ENCODE measurements at places on chromosomes 2 and 18.

DNA sequence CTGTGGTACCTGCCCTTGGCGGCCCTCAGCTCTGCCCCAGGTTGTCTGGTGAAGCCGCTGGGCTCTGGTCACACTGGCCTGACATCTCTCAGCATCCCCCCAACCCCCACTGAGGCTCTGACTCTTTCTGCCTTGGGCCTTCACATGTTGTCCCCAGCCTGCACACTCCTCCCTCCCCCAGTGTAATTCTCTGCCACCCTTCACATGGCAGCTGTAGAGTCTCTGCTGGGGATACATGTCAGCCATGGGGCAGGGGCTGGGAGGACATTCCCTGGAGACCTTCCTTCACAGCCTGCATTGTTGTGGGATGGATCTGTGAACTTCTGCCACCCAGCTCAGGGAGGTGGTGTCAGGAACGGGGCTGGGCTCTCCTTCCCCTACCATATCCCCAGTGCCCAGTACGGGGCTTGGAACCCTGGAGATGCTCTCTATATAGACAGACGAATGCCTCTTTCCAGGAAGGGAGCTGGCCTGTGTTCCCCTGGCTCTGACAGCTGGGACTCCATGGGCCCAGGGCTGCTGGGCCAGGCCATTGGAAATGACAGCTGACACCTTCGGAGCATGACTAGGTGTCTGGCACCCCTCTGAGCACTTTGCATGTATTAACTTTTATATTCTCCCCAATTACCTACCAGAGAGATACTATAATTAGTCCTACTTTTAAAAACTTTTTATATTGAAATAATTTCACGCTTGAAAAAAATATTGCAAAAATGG, 151.5 kb downstream of the INHBB start:
- no peaks in the 10 kb centered on the region for H3K36me3 ChIP-seq
- peaks cover 3% of the 10 kb centered on the region for H3K27me3 ChIP-seq
- DNase-seq, result peak; percentile 11
- H3K27ac ChIP-seq, result no peak overlapping the region
- no peak overlapping the region for H3K4me3 ChIP-seq
- peaks cover 4% of the 10 kb centered on the region for H3K4me1 ChIP-seq

GRCh38 chr18:2536493-2536892, 34.8 kb downstream of the METTL4 start:
- H3K4me3 ChIP-seq, result no peak overlapping the region
- H3K27me3 ChIP-seq, result no peaks in the 10 kb centered on the region
- H3K36me3 ChIP-seq, result peaks cover 6% of the 10 kb centered on the region

DNA sequence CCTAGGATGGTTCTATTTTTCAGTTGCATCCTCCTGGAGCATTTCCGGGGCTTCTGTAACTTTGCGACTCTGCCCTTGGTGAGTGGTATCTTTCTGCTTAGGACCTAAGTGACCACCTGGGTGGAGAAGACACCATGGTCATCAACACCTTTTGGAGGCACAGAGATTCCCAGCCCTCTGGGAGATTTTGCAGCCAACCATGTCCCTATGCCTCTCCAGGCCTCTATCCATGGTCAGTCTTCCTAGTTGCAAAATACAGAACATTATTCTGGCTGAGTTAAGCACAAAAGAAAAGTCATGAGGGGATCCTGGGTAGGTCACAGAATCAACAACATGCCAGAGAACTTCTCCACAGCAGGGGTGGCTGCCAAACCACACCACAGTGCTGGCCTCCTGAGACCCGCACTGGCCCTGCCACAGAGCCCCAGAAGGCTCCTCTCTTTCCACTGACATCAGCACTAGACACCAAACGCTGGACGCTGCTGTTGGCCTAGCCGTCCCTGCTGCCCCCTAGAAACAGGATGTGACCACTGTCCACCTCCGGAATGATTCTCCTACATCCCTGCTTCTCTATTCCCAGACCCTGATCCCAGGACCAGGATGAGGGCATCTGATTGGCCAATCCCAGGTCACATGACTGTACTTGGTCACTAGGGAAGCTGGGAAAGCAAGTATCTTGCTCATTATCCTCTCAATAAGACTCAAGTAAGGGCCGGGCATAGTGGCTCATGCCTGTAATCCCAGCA, 47.7 kb downstream of the SMAD7 start:
- DNase-seq, result no peak
- H3K27ac ChIP-seq, result no peak overlapping the region
- H3K4me3 ChIP-seq, result no peak overlapping the region

- H3K27ac ChIP-seq, result no peak overlapping the region
- H3K4me1 ChIP-seq, result no peaks in the 10 kb centered on the region
- no peak overlapping the region for H3K4me3 ChIP-seq
- no peaks in the 10 kb centered on the region for H3K36me3 ChIP-seq
These were observed 117.6 kb downstream of the MYO1B start for GRCh38 chr2:191362841-191363240.

- H3K36me3 ChIP-seq, result no peaks in the 10 kb centered on the region
- no peak overlapping the region for H3K27ac ChIP-seq
- H3K4me1 ChIP-seq, result peaks cover 1% of the 10 kb centered on the region
- no peaks in the 10 kb centered on the region for H3K27me3 ChIP-seq
These were observed 221.0 kb downstream of the SLC8A1 start for GRCh38 chr2:40230707-40231432.

DNA sequence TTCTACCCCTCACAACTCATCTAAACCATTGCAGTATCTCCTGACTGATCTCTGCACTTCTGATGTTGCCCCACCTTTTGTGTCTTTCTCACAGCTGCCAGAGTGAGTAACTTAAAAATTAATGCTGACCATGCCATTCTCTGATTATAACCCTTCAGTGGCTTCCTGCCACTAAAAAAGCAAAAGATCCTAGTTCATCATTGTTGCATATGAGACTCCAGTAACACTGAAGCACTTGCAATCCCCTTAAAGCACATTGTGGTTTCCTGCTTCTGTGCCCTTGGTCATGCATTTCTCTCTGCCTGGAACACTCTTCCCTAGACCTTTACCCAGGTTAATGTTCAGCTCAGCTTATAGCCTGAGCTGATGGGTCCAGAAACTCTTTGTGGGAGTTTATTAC, 95.1 kb upstream of the WDSUB1 start:
- H3K27me3 ChIP-seq, result no peaks in the 10 kb centered on the region
- H3K27ac ChIP-seq, result no peak overlapping the region
- H3K4me1 ChIP-seq, result no peaks in the 10 kb centered on the region

DNA sequence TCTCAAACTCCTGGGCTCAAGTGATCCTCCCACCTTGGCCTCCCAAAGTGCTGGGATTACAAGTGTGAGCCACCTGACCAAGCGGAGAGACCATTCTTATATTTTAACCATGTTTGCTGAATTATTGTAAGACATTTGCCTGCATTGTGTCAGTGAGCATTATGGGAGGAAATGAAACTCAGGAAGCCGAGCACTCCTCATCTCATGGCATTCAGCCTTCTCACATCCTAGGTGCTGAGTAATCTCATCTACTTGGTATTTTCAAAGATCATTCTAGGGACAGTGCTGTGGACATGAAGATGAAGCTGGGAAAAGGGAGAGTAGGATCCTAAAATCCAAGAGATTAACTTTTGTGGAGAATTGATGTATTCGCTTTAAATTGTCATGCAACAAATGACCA, 66.1 kb downstream of the NAPG start:
- no peak overlapping the region for H3K4me3 ChIP-seq
- H3K27me3 ChIP-seq, result no peaks in the 10 kb centered on the region
- no peak for DNase-seq
- no peaks in the 10 kb centered on the region for H3K4me1 ChIP-seq

GRCh38 chr2:160936044-160936806, 224.0 kb upstream of the TANK start:
- H3K4me3 ChIP-seq, result no peak overlapping the region
- H3K27me3 ChIP-seq, result peaks cover 2% of the 10 kb centered on the region
- no peak overlapping the region for H3K27ac ChIP-seq
- no peaks in the 10 kb centered on the region for H3K36me3 ChIP-seq
- peaks cover 6% of the 10 kb centered on the region for H3K4me1 ChIP-seq

All from glutamatergic neuron (in vitro differentiated cells).